ENCODE measurements at places on chromosomes 6 and 20. TPM values are rescaled to one million over a fixed set of nuclear protein-coding genes. Genes with fewer than 3 reads are reported as not detected.

- H3K27ac ChIP-seq = no peak overlapping the region
- no peaks in the 10 kb centered on the region for H3K36me3 ChIP-seq
- no peak for DNase-seq
- H3K27me3 ChIP-seq = no peaks in the 10 kb centered on the region
- H3K4me1 ChIP-seq = no peaks in the 10 kb centered on the region
Observed at GRCh38 chr20:53971096-53971683, 99.2 kb downstream of the BCAS1 start.

DNA sequence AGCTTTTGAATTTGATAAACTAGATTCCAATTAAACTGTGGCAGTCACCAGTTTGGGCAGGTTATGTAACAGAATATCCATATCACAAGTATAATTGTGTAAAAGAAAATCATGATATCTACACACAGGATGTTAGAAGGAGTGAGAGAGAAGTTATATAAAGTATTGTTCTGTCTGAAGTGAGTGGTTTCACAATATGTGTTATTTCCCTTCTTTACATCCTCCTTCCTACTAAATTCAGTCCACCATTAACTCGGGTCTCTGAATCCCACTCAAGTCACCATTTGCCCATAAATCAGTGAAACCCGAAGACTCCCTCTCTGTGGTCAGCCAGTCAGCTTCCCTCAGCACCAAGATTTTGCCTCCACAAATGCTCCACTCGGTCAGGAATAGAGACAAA is 796 bp downstream of the HLA-DQB1 start:
- H3K27ac ChIP-seq = no peak overlapping the region
- no peak overlapping the region for H3K4me3 ChIP-seq
- H3K27me3 ChIP-seq = no peaks in the 10 kb centered on the region
- H3K36me3 ChIP-seq = no peaks in the 10 kb centered on the region
- H3K4me1 ChIP-seq = no peaks in the 10 kb centered on the region
- DNase-seq = no peak

- no peaks in the 10 kb centered on the region for H3K4me1 ChIP-seq
- no peaks in the 10 kb centered on the region for H3K36me3 ChIP-seq
- no peak overlapping the region for H3K4me3 ChIP-seq
- H3K27ac ChIP-seq = no peak overlapping the region
- no peak for DNase-seq
Observed at GRCh38 chr20:52943185-52943841, 28.8 kb upstream of the TSHZ2 start.

GRCh38 chr6:124955108-124955856 is 7.0 kb upstream of the RNF217 start:
- H3K27ac ChIP-seq = no peak overlapping the region
- H3K4me3 ChIP-seq = no peak overlapping the region
- no peaks in the 10 kb centered on the region for H3K27me3 ChIP-seq
- H3K36me3 ChIP-seq = no peaks in the 10 kb centered on the region

DNA sequence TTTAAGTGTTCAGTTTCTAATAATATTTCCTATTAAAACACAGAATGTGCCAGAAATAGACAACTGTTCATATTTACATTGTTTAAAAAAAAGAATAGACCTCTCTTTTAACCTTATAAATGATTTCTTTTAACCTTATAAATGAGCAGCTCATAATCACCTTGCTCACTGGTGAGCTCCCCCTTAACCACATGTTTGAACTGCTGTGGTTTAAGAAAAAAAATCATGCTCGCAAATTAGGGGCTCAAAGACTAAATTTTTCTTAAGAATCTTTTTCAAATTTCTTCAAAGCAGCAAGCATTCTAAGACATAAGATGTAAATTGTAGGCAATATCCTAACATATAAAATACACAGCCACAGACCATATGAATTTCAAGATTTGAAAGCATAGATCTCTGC is 32.8 kb downstream of the FAM8A1 start:
- H3K4me1 ChIP-seq = no peaks in the 10 kb centered on the region
- H3K27me3 ChIP-seq = no peaks in the 10 kb centered on the region
- no peak for DNase-seq
- H3K36me3 ChIP-seq = no peaks in the 10 kb centered on the region

DNA sequence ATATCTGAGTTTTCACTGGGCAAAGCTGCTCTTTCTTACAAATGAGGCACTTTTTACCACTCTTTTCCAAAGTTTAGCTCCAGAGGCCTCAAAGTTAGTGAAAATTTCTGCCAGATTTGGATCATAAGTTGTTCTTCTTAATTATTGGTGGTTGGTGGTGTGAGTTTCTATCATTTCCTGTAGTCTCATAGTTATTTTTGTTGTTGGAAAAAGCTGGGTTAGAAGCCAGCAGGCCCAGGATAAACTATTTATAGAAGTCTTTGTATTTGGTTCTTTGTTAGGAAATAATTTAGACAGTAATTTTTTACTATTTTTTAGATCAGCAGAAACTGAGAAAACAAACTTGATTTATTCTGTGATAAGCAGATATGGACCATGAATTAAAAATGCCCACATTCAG is 10.6 kb downstream of the PFDN4 start:
- H3K27ac ChIP-seq = no peak overlapping the region
- no peak for DNase-seq
- no peaks in the 10 kb centered on the region for H3K36me3 ChIP-seq
- no peak overlapping the region for H3K4me3 ChIP-seq

DNA sequence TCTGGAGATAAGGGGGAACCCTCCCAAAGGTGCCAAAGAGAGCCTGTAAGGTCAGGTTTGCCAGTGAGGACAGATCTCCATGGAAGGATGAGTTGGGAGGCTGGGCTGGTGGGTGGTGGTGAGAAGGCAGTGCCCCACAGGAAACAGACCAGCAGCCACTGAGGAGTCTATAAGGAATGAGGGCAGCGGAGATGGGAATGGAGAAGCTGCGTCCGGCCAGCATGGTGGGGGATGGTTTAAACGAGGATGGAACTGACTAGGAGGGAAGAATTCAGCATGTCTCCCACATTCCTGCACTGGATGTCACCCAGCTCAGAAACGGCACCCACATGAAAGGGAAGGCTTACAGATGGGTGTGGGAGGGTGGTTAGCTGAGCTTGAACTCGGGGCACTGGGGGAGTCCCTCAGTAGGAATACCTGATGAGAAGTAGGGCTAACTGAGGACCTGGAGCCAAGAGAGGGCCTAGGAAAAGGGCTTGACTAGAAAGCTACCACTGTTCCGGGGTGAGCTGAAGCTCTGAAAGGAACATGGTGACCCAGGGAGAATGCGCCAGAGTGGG is 53.2 kb downstream of the FOXA2 start:
- H3K27ac ChIP-seq = no peak overlapping the region
- H3K27me3 ChIP-seq = no peaks in the 10 kb centered on the region
- H3K4me3 ChIP-seq = no peak overlapping the region
- H3K36me3 ChIP-seq = no peaks in the 10 kb centered on the region

DNA sequence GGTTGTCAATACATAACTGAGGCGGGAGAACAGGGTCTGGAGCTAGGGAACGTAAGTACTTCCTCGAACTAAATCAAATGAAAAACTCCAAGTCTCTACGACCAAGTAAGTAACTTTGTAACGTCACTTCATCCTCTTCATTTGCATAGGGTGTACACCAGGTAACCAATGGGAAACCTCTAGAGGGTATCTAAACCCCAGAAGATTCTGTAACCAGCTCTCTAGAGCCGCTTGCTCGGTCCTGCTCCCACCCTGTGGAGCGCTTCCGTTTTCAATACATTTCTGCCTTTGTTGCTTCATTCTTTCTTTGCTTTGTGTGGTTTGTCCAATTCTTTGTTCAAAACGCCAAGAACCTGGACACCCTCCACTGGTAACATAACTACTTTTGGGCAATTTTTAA is 133.5 kb upstream of the TMEM170B start:
- no peak for DNase-seq
- H3K36me3 ChIP-seq = no peaks in the 10 kb centered on the region

DNA sequence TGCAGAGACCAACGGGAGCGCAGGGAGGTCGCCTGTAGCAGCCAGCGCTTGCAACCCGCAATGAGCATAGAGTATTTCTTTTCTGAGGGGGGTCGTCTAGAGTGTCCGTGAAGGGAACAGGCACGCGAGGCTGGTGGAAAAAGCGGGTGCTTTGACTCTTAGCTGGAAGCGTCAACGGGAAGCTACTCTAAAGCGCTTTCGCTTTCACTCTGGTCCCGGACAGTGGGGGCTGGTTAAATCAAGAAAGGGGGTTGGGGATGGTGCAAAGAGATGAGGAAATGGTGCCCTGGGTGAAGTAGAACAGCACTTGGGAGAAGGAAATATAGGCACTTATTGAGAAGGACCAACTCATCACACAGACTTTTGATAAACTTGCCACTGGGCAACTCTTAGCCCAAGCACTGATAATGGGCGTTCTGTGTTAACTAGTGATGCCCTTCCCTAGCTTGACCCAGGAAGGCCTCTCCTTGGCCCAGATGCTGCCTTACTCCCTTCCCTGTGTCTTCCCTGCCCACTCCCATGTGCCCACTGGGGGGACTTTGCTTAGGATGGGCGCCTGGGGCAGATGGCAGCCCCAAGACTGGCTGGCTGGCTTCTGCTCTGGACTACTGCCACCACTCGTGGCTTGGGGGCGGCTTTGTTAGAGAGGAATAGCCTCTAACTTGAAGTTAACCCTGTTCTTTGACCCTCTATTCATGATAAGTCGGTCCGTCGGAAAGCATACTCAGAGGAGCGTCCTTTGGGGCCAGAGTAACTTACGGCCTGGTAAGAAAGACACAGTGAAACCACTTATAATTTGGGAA is 585 bp downstream of the PSMB9 start:
- H3K27ac ChIP-seq = peak overlapping the region; percentile 96
- no peaks in the 10 kb centered on the region for H3K27me3 ChIP-seq
- peaks cover 13% of the 10 kb centered on the region for H3K4me1 ChIP-seq
- peak; percentile 49 for DNase-seq
- H3K36me3 ChIP-seq = no peaks in the 10 kb centered on the region
- H3K4me3 ChIP-seq = peak overlapping the region; percentile 88

DNA sequence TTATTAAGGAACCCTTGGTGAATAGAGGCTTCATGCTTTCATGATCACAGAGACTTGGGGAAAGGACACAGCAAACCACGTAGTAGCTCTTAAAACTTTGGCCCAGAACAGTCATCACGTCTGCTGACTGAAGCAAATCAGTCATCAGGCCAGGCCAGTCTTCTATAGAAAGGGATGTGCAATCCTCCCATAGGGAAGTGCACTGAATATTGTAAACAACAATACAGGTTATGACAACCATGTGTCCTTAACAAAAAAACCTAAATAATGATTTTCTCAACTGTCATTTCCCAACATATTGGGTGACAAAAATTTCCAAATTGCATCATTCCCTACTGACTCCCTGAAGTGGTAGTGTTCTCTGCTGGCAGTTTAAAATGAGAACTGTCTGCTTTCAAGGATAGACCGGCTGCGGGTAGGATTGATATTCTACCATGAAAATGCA is 388.2 kb upstream of the CITED2 start:
- H3K4me1 ChIP-seq = peaks cover 30% of the 10 kb centered on the region
- no peaks in the 10 kb centered on the region for H3K27me3 ChIP-seq
- no peak overlapping the region for H3K27ac ChIP-seq
- H3K36me3 ChIP-seq = no peaks in the 10 kb centered on the region

DNA sequence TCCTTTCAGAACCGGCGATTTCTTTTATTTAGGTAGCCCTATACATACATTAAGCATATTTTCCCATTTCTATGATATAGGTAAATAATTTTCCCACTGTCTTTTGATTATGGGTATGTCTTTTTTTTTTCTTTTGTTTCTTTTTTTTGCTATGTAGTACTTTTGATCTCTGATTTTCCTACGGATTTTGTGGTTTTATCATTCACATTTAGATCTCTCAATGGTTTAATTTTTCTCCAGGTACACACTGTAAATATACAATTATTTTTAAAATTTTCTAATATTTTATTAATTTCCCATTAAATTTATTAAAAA is 436 bp upstream of the ZNF337 start:
- DNase-seq = no peak
- H3K4me1 ChIP-seq = no peaks in the 10 kb centered on the region
- H3K4me3 ChIP-seq = peak overlapping the region; percentile 83
- H3K27ac ChIP-seq = no peak overlapping the region
- H3K27me3 ChIP-seq = no peaks in the 10 kb centered on the region
- H3K36me3 ChIP-seq = no peaks in the 10 kb centered on the region

DNA sequence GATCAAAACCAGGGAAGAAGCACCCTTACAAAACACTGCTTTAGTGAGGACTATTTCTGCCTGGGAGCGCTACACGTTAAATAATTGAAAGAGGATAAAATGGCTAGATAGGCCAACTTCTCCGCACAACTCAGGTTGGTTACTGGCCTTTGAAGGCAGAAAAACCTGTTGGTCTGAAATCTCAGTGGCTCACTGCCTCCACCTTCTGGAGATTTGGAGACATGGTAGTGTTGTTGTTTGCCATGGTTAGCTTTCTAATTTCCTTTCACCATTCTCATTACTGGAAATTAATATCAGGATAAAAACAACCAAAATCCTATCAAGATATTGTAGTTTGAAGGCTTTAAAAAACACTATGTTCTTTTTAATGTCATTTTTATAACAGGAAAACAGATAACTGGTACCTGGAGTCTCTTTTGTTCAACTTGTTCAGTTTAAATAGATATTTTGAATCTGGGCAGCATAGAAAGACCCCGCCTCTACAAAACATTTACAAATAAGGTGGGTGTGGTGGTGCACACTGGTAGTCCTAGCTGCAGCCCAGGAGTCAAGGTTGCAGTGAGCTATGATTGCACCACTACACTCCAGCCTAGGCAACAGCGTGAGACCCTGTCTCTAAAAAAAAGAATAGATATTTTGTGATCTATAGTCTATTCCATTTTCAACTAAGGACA is 27.5 kb upstream of the BCLAF1 start:
- no peak overlapping the region for H3K4me3 ChIP-seq
- H3K36me3 ChIP-seq = no peaks in the 10 kb centered on the region
- H3K27ac ChIP-seq = no peak overlapping the region
- peak; percentile 69 for DNase-seq
- H3K27me3 ChIP-seq = no peaks in the 10 kb centered on the region
- no peaks in the 10 kb centered on the region for H3K4me1 ChIP-seq

DNA sequence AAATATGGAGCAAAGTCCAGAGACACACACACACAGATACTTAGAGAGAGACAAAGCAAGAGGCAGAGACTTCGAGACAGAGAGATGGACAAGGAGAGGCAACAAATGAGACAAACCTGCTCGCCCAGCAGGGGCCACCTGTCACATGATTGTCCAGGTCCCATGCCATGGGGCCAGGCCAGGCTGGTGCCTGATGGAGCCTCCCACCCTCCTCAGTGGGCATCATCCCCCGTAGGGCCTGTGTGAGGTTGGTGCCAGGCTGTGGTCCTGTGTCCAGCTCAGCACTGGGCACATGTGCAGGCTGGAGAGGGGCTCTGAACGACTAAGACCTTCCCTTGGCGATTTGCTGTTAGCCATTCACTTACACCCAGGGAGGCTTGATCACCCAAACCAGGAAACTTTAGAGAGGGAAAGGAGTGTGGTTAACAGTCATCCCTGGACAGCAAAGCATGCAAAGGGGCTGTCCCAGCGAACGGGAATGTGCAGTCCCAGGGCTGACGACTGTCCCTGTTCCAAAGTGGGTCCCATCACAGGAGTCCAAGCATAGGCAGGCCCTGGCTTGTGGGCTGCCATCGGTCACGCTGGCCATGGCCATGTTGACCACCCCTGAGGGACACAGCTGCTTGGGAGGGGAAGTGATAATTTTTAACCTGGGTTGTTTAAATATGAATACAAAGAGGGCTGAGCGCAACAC is 38.4 kb upstream of the PHACTR3 start:
- H3K27me3 ChIP-seq = no peaks in the 10 kb centered on the region
- H3K27ac ChIP-seq = no peak overlapping the region
- H3K4me1 ChIP-seq = no peaks in the 10 kb centered on the region

Gene BPIFB1
- 5.5 TPM for total RNA-seq

Gene ACSS1
- 162 TPM for total RNA-seq

Gene PNLDC1
- 19.9 TPM for total RNA-seq

Gene TPBG
- total RNA-seq = 9.9 TPM

All from testis (tissue), 5 donors.